ENCODE measurements at places on chromosomes 4 and X.
A peak's percentile ranks its signal among the peaks of the same experiment; 100 is the strongest.

GRCh38 chrX:110282922-110283321, 35.0 kb downstream of the AMMECR1 start:
- peak; percentile 20 for DNase-seq

DNA sequence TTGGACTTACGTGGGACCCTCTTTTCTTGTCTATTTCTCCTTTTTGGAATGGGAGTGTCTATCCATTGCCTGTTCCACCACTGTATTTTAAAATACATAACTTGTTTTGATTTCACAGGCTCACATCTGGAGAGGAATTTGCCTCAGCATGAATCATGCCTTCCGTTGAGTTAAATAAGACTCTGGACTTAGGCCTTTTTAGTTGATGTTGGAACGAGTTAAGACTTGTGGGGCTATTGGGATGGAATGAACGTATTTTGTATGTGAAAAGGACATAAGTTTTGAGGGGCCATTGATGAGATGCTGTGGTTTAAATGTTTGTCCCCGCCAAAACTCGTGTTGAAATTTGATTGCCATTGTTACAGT, 66.2 kb downstream of the BEX3 start:
- no peak for DNase-seq

- no peak for DNase-seq
Observed at GRCh38 chr4:108937066-108937465, 174.2 kb upstream of the ETNPPL start.

DNA sequence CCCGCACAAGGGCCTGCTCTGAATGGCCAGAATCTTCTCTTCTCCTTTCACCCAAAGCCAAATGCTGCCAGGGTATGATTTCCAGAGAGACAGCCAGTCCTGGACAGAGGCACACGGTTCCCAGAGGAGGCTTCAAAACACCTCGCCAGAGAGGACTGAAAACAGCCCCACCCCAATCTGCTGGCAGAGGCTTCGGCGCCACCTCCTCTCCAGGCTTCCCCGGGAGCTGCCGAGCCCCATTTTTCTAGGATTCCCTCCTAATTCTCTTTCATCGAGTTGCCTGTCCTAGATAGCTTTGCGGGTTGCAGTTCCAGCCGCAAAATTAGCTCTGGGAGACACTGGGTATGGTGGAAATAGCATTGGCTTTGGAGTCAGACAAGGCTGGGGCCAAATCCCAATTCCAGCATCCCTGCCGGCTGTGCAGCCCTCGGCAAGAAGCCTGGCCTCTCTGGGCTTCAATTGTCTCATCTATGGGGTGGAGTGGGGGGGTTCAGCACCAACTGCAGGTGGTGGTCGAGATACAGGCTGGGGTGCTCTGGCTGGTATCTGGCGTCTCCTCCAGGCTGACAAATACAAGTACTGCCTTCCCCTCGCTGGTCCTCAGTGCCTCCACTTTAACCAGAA, 22.6 kb downstream of the PPP2R2C start:
- no peak for DNase-seq

GRCh38 chr4:96558466-96558865, 718.6 kb downstream of the PDHA2 start:
- no peak for DNase-seq

DNA sequence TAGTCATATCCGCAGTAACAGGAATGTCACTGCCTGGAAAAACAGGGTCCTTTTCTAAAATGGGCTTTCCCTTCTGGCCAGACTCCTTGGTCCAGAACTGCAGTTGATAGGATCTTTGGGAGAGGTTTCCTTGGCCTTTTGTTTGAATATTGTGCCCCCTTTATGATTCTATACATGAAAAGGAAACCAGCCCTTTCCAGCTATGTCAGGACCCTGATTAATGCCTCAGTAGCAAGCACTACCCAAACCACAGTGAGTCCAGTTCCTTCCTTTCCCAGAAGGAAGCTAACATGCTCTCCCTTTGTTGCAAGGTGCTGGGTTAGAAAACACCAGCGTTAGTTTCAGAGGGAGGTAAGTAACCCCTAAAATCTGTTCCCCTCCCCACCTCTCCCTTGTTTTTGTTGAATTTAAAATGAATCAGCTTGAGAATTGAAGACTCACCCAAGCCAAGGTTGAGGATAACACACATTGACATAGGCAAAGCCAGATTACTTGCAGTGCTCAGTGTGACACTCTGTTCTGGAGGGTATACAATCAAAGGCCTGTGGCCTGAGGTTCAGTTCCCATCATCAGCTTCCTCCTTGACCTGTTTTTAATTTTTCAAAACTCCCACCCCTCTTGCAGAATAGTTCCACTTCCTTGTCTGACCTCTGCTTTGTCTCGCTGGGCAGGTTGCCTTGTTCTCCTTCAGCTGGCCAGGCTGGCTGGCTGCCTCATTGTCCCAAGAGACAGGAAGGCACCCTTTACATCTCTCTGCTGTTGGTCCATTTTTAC, 87.6 kb upstream of the PLAC1 start:
- DNase-seq = no peak

DNA sequence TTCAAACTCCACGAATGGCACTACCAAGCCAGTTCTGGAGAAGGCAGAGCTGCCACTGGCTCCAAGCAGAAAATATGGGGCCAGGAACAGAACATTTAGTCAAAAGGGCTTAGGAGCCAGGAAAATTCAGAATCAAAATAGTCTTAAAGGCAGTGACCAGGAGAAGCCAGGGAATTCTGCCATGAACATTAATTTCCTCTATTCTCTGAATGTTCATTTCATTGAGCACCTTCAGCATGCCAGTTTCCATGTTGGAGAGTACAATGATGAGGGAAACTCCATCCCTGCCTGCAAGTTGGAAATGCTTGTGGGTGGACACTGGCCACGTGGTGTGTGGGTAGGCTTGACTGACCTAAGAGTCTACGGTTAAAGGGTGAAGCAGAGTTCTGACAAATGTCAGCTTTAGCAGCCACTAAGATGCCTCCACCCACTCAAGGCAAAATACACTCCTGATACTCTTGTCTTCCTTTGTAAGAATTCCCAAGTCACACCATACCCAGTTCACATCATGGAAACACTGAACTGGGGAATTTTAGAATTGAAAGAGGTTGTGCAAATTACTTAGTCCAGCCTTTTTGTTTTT, 190.1 kb upstream of the C1QTNF7 start:
- no peak for DNase-seq

- DNase-seq = no peak
Observed at GRCh38 chr4:10335050-10335449, 122.2 kb downstream of the ZNF518B start.

- no peak for DNase-seq
Observed at GRCh38 chrX:136766785-136767103, 14.0 kb downstream of the ARHGEF6 start.

GRCh38 chr4:7585768-7586167, 151.0 kb upstream of the PSAPL1 start:
- no peak for DNase-seq

DNA sequence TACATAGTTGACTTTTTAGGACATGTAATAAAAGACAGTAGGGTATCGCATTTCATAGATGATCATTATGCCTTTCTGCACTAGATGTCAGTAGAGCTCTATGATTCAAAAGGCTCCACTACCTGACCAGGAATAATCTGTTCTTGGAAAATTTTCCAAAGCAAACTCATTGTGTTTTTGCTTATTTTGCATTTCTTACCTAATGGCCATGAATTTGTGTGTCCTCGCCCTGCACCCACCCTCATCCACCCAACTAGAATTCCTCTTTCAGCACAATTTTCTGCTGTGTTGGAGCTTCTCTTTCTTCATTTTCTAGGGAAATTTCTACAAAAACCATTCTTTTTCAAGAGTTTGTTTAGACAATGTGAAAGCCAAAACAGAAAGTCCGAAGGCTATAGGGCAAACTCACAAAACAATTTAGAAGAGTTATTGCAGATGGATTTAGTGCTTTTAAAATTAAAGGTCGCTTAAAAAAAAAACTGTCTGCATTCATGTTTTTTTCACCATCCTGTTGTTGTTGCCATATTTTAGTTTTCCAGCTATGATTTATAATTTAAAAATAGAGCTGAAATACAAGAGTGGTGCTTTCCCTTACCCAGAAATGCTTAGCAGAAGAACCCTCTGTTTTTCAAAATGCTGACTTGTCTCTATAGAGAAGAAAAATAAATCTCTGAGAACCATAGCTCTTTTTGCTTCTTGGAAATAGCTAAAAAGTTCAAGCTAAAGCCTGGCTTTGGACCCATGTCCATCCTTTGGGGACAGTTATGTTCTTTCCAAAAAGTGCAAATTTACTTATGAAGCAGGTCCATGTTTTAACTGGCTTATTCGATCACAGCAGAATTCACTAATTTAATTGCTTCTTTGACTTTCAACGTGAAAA, 183.7 kb downstream of the SPATA18 start:
- DNase-seq = no peak

- DNase-seq = no peak
Observed at GRCh38 chrX:14554131-14554715, 24.9 kb downstream of the GLRA2 start.

All from NCI-H226 (cell line).